A172 (cell line): ENCODE measurements at places on chromosomes 12 and 14. TPM values are rescaled to one million over a fixed set of nuclear protein-coding genes. Genes with fewer than 3 reads are reported as not detected.

ACACB gene
- total RNA-seq: 3.2 and 5.7 TPM in 2 replicates

ST8SIA1 gene
- total RNA-seq: 0.34 TPM in 1 of 2 replicates, not detected in the other

B4GALNT1 gene
- 61.9 and 82.6 TPM in 2 replicates for total RNA-seq

FAM161B gene
- 1.5 and 2.7 TPM in 2 replicates for total RNA-seq

HOXC13 gene
- 7.5 and 8.9 TPM in 2 replicates for total RNA-seq

RTRAF gene
- 124 TPM in 2 replicates for total RNA-seq

PGF gene
- total RNA-seq: 2.2 and 8.8 TPM in 2 replicates

EFS gene
- total RNA-seq: not detected in 2 replicates

ERC1 gene
- total RNA-seq: 7.7 and 8.0 TPM in 2 replicates
